ENCODE measurements at places on chromosomes 5 and 9.

DNA sequence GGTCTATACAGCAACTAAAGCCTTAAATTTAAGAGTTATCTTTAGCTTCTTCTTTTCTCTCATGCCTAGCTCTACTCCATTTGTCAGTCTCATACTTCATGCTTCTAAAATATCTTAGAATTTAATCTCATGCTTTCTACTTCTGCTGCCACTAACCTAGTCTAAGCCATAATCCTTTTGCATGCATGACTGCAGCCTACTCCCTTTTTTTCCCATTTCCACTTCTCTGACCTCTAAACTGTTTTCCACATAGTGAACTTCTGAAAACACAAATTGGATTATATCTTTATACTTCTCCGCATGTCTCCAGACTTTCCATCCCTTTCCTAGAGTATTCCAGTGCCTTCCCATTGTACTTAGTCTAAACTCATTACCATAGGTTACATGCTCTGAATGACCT is 193.0 kb downstream of the XRCC4 start:
- no peak overlapping the region for H3K4me3 ChIP-seq
- peaks cover 6% of the 10 kb centered on the region for H3K36me3 ChIP-seq
- H3K4me1 ChIP-seq = no peaks in the 10 kb centered on the region
- no peak overlapping the region for H3K27ac ChIP-seq

DNA sequence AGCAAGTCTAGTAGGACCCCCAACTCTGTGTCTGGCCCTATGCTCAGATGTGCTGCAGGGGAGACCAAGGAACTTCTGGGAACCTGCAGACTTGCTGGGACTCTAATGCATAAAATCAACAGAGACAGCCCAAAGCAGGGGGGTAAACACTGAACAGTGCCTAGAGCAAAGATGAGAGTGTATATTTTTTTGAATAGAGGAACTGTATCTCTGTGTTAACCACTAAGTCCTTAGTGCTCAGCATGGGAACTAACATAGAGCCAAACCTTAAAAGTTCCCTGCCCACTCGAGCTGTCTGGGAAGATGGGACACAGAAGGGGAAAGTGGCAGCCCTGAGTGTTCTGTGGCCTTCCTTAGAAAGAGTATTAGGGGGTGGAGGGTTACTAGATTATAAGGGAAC is 51.9 kb downstream of the C5orf15 start:
- no peaks in the 10 kb centered on the region for H3K36me3 ChIP-seq
- H3K27me3 ChIP-seq = peaks cover 2% of the 10 kb centered on the region
- DNase-seq = no peak

GRCh38 chr5:154397652-154398406 is 48.0 kb upstream of the SAP30L start:
- H3K4me1 ChIP-seq = no peaks in the 10 kb centered on the region
- H3K27me3 ChIP-seq = no peaks in the 10 kb centered on the region
- no peak overlapping the region for H3K4me3 ChIP-seq
- H3K27ac ChIP-seq = no peak overlapping the region

GRCh38 chr9:23567516-23568165 is 258.4 kb downstream of the ELAVL2 start:
- H3K27ac ChIP-seq = no peak overlapping the region
- H3K4me3 ChIP-seq = no peak overlapping the region

DNA sequence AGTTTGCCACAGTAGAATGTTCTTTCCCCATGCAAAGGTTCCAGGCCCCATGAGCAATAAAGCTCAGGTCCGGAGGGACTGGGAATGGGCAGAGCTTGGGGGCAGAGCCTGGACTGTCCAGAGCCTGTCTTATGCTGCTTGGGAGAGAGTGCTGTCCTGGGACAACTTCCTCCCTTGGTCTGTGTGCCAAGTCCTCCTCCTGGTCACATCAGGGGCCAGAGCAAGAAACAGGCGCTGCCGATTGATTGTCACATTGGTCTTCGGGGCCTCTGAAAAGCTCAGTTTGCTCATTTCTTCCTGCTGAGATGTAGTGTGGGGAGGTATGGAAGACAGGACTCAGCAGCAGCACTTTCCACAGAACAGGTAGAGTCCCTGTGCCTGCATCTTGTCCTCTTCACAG is 54.0 kb upstream of the FCN1 start:
- H3K27ac ChIP-seq = no peak overlapping the region
- H3K4me3 ChIP-seq = no peak overlapping the region
- no peaks in the 10 kb centered on the region for H3K4me1 ChIP-seq
- DNase-seq = no peak
- H3K27me3 ChIP-seq = peaks cover 11% of the 10 kb centered on the region
- no peaks in the 10 kb centered on the region for H3K36me3 ChIP-seq

DNA sequence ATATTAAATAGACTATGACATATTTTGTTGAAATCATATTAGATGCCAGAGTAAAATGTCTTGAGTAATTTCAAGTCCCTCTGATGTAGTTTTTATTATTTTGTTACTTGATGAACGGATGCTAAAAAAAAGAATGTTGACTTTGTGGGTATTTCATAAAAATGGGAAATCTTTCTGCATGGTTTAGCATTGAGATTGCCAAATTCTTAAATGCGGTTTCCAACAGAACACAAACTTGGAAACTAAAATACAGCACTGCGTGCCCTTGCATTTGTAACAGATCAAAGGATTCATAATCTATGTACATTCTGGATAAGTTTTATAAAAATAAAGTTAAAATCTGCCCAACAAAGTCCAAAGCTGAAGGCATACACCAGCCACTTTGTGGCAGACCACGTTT is 425.5 kb upstream of the DAB2 start:
- H3K36me3 ChIP-seq = no peaks in the 10 kb centered on the region
- no peaks in the 10 kb centered on the region for H3K4me1 ChIP-seq
- H3K27ac ChIP-seq = no peak overlapping the region
- no peak for DNase-seq
- H3K4me3 ChIP-seq = no peak overlapping the region
- H3K27me3 ChIP-seq = peaks cover 9% of the 10 kb centered on the region

GRCh38 chr9:5510360-5510931 is at the start of gene PDCD1LG2:
Gene PDCD1LG2 (plus strand): TSS chr9:5510531. CDS start chr9:5522547, 12,016 bp downstream.
- peaks cover 2% of the 10 kb centered on the region for H3K27me3 ChIP-seq
- H3K4me1 ChIP-seq = peaks cover 50% of the 10 kb centered on the region
- H3K27ac ChIP-seq = peak within 1 kb of the TSS; percentile 84
- peak within 1 kb of the TSS; percentile 73 for H3K4me3 ChIP-seq
- no peaks in the 10 kb centered on the region for H3K36me3 ChIP-seq

- H3K27me3 ChIP-seq = peaks cover 4% of the 10 kb centered on the region
- no peaks in the 10 kb centered on the region for H3K36me3 ChIP-seq
- DNase-seq = no peak
- H3K4me3 ChIP-seq = peak overlapping the region; percentile 57
- peaks cover 44% of the 10 kb centered on the region for H3K4me1 ChIP-seq
- peak overlapping the region; percentile 48 for H3K27ac ChIP-seq
Measured at GRCh38 chr9:27367175-27367798, 70.3 kb upstream of the EQTN start.

DNA sequence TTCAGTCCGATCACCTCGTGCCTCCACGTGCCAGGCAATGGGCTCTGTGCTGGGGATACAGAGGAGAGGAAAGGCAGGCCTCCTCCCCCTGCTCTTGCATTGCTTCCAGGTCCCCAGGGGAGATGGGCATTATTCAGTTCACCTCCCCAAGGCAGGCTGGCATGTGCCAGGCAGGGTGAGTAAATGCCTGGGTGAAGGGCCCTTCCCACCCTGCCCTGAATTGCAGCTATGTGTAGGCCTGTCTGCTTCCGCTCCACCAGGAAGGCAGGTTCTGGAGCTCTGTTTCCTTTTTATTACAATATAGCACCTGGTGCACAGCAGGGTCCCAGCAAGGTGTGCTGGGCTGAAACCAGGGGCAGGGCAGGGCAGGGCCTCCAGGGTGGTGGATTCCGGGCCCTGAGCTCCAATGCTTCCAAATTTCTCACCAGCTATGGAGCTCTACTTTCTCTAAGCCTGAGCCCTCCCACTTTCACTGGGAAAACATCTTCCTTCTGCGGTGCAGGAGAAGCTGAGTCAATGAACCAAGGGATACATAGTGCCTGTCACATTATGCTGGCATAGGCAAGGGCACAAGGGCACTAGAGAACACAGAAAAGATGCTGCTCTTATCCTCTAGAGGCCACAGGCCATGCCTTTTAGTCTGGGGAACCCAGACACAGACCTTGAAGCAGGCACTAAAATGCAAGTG is 42.0 kb downstream of the SHB start:
- no peak overlapping the region for H3K4me3 ChIP-seq
- no peaks in the 10 kb centered on the region for H3K27me3 ChIP-seq
- H3K4me1 ChIP-seq = peaks cover 4% of the 10 kb centered on the region

- no peaks in the 10 kb centered on the region for H3K27me3 ChIP-seq
- H3K27ac ChIP-seq = no peak overlapping the region
- H3K4me3 ChIP-seq = no peak overlapping the region
- peaks cover 4% of the 10 kb centered on the region for H3K4me1 ChIP-seq
- H3K36me3 ChIP-seq = peaks cover 48% of the 10 kb centered on the region
Measured at GRCh38 chr9:127887792-127888191, 10.3 kb upstream of the AK1 start.

GRCh38 chr5:481347-481746 is 38.4 kb downstream of the EXOC3 start:
- peaks cover 9% of the 10 kb centered on the region for H3K4me1 ChIP-seq
- peaks cover 10% of the 10 kb centered on the region for H3K27me3 ChIP-seq
- no peak overlapping the region for H3K4me3 ChIP-seq
- H3K27ac ChIP-seq = no peak overlapping the region
- H3K36me3 ChIP-seq = no peaks in the 10 kb centered on the region

- no peaks in the 10 kb centered on the region for H3K36me3 ChIP-seq
- peaks cover 19% of the 10 kb centered on the region for H3K27me3 ChIP-seq
Measured at GRCh38 chr5:77298146-77298545, 87.7 kb downstream of the PDE8B start.

DNA sequence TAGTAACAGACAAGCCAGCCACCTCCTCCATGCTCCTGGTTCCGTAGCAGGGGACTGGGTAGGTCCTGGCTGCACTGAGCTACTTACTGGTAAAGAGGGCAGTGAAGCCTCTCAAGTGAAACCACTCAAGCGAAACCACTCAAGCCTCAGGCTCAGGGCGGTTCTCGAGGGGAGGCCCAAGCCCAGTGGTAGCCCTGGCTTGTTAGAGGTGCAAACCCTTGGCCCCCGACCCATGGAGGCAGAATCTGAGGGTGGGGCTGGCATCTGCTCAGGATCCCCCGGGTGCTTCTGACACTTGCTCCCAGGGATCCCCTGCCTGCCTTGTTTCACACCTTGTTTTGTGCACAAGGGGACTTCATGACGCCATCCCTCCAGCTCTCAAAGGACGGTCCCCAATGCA is 76.5 kb upstream of the OLFM1 start:
- no peaks in the 10 kb centered on the region for H3K4me1 ChIP-seq
- H3K36me3 ChIP-seq = no peaks in the 10 kb centered on the region
- H3K27ac ChIP-seq = no peak overlapping the region
- no peak for DNase-seq

GRCh38 chr5:86463339-86463738 is 154.4 kb upstream of the COX7C start:
- H3K4me3 ChIP-seq = no peak overlapping the region

DNA sequence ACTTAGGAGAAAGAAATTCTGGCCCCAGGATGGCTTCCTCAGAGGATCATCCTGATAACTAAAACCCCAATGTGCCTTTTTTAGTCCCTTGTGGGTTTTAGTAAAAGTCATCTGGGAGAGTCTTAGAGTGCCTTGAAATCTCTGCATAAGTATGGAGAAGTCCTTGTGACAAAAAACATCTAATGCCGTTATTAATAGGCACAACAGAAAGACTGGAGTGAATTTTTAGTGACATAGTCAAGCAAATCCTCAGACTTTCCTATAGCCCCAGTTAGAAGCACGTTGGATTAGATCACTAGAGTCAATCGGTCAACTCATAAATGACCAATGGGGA is 108.2 kb upstream of the MPDZ start:
- no peaks in the 10 kb centered on the region for H3K27me3 ChIP-seq
- no peaks in the 10 kb centered on the region for H3K4me1 ChIP-seq
- no peak for DNase-seq
- H3K36me3 ChIP-seq = no peaks in the 10 kb centered on the region

DNA sequence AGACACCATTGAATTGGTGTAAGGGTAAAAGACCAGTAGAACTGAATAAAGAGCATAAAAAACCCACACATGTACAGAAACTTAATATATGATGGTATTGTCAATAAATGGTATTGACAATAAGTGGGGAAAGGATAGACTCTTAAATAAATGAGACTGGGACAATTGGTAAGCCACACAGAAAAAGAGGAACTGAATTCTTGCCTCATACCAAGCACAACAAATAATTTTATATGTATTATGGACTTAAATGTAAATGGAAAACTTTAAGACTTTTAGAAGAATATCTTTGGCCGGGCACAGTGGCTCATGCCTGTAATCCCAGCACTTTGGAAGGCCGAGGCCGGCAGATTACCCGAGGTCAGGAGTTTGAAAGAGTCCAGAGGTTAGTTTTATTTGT is 37.9 kb upstream of the PPP2CA start:
- peaks cover 4% of the 10 kb centered on the region for H3K27me3 ChIP-seq
- H3K36me3 ChIP-seq = no peaks in the 10 kb centered on the region
- H3K4me3 ChIP-seq = no peak overlapping the region
- DNase-seq = no peak

- no peaks in the 10 kb centered on the region for H3K27me3 ChIP-seq
- no peak overlapping the region for H3K4me3 ChIP-seq
- no peak for DNase-seq
- H3K4me1 ChIP-seq = no peaks in the 10 kb centered on the region
- H3K36me3 ChIP-seq = no peaks in the 10 kb centered on the region
- H3K27ac ChIP-seq = no peak overlapping the region
Measured at GRCh38 chr9:116482740-116483139, 204.4 kb upstream of the TRIM32 start.

DNA sequence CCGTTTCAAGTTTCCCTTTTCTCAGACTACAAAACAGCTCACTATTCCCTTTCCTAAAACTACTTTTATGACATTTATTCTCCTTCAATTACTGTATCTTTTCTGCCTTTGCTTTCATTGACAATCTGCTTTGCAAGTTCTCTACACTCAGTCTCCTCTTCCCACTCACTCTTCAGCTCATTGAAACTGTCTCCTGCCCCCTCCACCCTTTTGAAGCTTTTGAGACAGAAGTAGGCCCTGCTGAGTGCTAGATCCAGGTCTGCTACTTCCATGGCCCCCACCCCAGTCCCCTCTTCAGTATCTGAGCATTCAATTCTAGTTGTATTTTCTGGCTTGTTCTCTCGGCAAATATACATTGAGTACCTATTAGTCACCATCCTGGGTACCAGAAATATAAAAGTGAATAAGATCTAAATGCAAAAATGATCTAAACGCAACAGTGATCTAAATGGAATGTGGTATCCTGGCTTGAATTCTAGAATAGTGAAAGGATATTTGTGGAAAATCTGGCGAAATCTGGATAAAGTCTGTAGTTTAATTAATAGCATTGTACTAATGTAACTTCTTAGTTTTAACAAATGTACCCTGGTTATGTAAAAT is 58.4 kb downstream of the OR2K2 start:
- H3K27me3 ChIP-seq = peaks cover under 1% of the 10 kb centered on the region
- H3K36me3 ChIP-seq = no peaks in the 10 kb centered on the region
- no peak for DNase-seq
- no peaks in the 10 kb centered on the region for H3K4me1 ChIP-seq

Measured in activated naive CD8-positive, alpha-beta T cell treated with anti-CD3 and anti-CD28 coated beads, Interleukin-2, amount 50 U/mL, for 24 hours (primary cell).